ENCODE measurements at places on chromosomes 3 and 15. TPM values are rescaled to one million over a fixed set of nuclear protein-coding genes. Genes with fewer than 3 reads are reported as not detected.
A peak's percentile ranks its signal among the peaks of the same experiment; 100 is the strongest.

The CLSTN2 gene
- not detected for total RNA-seq

The GHSR gene
- not detected for total RNA-seq

The FSIP1 gene
- total RNA-seq = 0.16 TPM

The XCR1 gene
- 0.07 TPM for total RNA-seq

The ACY1 gene
- 64.6 TPM for total RNA-seq

The GOLGA8A gene
- total RNA-seq = 238 TPM

The ULK3 gene
- total RNA-seq = 45.5 TPM

The EEF1AKMT4 gene
- 10.6 TPM for total RNA-seq

The CFAP100 gene
- total RNA-seq = not detected

- H3K4me3 ChIP-seq = no peak overlapping the region
- peak; percentile 14 for DNase-seq
- H3K4me1 ChIP-seq = peaks cover 11% of the 10 kb centered on the region
- H3K27ac ChIP-seq = no peak overlapping the region
- H3K36me3 ChIP-seq = no peaks in the 10 kb centered on the region
Observed at GRCh38 chr3:61483997-61484396, 77.4 kb upstream of the PTPRG start.

- H3K36me3 ChIP-seq = no peaks in the 10 kb centered on the region
- H3K27me3 ChIP-seq = peaks cover 8% of the 10 kb centered on the region
- H3K4me3 ChIP-seq = no peak overlapping the region
- H3K27ac ChIP-seq = no peak overlapping the region
- no peak for DNase-seq
Observed at GRCh38 chr3:65597226-65597951, 441.3 kb downstream of the MAGI1 start.

GRCh38 chr3:188487652-188488051 lies 333.7 kb downstream of the LPP start:
- H3K27ac ChIP-seq = no peak overlapping the region
- H3K27me3 ChIP-seq = no peaks in the 10 kb centered on the region
- no peaks in the 10 kb centered on the region for H3K4me1 ChIP-seq
- H3K4me3 ChIP-seq = no peak overlapping the region
- DNase-seq = no peak

GRCh38 chr15:69415381-69415780 lies 1.2 kb downstream of the KIF23 start:
- peak overlapping the region; percentile 89 for H3K4me3 ChIP-seq
- H3K27me3 ChIP-seq = no peaks in the 10 kb centered on the region
- no peak for DNase-seq

DNA sequence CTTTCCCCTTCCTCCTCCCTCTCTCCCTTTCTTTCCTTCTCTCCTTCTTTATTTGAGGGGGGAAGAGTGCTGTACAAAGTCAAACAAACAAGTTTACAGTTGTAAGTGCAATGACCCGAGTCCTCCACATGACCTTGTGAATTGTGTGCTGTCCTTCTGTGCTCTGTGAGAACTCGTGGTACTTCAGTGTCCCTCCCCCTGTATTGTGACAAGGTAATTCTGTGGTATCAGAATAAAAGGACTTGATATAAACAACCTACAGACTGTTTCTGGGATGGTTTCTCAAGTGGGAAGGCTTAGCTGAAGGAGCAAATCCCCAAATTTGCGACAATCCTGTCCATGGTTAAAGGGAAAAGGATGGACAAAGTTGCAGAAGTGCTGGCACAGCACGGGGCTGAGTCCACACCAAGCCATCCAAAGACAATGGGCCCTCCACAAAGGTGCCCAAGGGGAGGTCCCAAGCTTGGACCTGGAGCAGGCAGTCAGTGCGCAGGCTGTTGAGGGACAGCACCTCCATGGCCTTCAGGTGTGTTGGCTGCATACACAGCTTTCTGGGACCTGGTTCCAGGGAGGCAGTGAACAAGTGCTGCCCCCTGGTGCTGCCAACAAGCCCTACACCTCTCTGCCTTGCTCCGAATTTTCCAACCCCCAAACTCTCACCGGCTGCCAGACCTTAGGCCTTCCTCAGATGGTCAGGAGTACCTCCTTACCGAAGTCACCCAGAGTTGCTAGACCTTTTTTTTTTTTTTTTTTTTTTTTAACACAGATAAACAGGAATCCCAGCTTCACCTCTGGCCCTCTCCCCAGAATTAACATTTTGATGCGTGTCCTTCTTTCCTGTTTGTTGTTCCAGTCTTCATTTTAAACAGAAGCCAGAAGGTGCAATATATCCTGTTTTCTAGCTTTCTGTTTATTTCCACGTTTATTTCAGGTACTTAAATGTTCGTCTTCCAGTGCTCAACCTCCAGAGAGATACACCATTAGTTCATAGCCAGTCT lies 2.6 kb upstream of the APEH start:
- peak overlapping the region; percentile 63 for H3K27ac ChIP-seq
- peak; percentile 59 for DNase-seq
- peaks cover 4% of the 10 kb centered on the region for H3K36me3 ChIP-seq
- peaks cover 16% of the 10 kb centered on the region for H3K4me1 ChIP-seq

GRCh38 chr3:5019411-5020241 lies 40.4 kb downstream of the BHLHE40 start:
- H3K27me3 ChIP-seq = no peaks in the 10 kb centered on the region
- H3K27ac ChIP-seq = peak overlapping the region; percentile 95
- peaks cover 81% of the 10 kb centered on the region for H3K4me1 ChIP-seq
- DNase-seq = peak; percentile 78
- H3K4me3 ChIP-seq = peak overlapping the region; percentile 47
- no peaks in the 10 kb centered on the region for H3K36me3 ChIP-seq

GRCh38 chr3:26574766-26575165 lies 47.8 kb upstream of the LRRC3B start:
- no peaks in the 10 kb centered on the region for H3K27me3 ChIP-seq
- H3K27ac ChIP-seq = no peak overlapping the region
- no peaks in the 10 kb centered on the region for H3K36me3 ChIP-seq
- no peaks in the 10 kb centered on the region for H3K4me1 ChIP-seq
- no peak overlapping the region for H3K4me3 ChIP-seq
- no peak for DNase-seq

GRCh38 chr15:94793641-94794040 lies 562.3 kb downstream of the MCTP2 start:
- no peak for DNase-seq
- H3K27ac ChIP-seq = no peak overlapping the region
- no peak overlapping the region for H3K4me3 ChIP-seq
- no peaks in the 10 kb centered on the region for H3K4me1 ChIP-seq

GRCh38 chr3:13884851-13885703 lies 5.2 kb upstream of the WNT7A start:
- no peak overlapping the region for H3K4me3 ChIP-seq
- H3K27me3 ChIP-seq = peaks cover 37% of the 10 kb centered on the region
- DNase-seq = peak; percentile 41
- no peak overlapping the region for H3K27ac ChIP-seq
- H3K4me1 ChIP-seq = no peaks in the 10 kb centered on the region
- no peaks in the 10 kb centered on the region for H3K36me3 ChIP-seq

GRCh38 chr3:541062-541801 lies 344.7 kb downstream of the CHL1 start:
- no peak overlapping the region for H3K27ac ChIP-seq
- H3K27me3 ChIP-seq = no peaks in the 10 kb centered on the region
- no peak overlapping the region for H3K4me3 ChIP-seq
- H3K36me3 ChIP-seq = no peaks in the 10 kb centered on the region

DNA sequence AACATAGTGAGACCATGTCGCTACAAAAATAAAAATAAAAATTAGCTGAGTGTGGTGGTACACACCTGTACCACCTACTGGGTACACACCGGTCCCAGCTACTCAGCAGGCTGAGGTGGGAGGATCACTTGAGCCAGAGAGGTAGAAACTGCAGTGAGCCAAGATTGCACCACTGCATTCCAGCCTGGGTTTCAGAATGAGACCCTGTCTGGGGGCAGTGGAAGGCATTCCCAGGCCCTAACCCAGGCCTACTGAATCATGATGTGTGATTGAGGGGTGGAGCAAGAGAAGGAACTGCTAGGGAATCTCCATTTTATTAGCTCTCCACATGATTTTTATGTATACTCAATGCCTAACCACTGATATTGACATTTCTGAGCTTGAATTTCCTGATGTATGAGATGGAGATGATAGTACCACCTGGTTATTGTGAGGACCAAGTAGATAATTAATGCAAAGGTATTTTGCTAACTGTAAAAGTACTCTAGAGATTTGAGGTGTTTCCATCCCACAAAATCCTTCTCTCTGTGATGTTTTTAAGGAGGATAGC lies 169.5 kb upstream of the UMPS start:
- H3K4me1 ChIP-seq = no peaks in the 10 kb centered on the region
- H3K36me3 ChIP-seq = no peaks in the 10 kb centered on the region
- H3K27me3 ChIP-seq = peaks cover 30% of the 10 kb centered on the region

GRCh38 chr3:130395331-130395730 lies 49.9 kb downstream of the COL6A5 start:
- no peaks in the 10 kb centered on the region for H3K36me3 ChIP-seq
- H3K4me3 ChIP-seq = no peak overlapping the region
- H3K4me1 ChIP-seq = no peaks in the 10 kb centered on the region
- no peak for DNase-seq
- no peak overlapping the region for H3K27ac ChIP-seq

DNA sequence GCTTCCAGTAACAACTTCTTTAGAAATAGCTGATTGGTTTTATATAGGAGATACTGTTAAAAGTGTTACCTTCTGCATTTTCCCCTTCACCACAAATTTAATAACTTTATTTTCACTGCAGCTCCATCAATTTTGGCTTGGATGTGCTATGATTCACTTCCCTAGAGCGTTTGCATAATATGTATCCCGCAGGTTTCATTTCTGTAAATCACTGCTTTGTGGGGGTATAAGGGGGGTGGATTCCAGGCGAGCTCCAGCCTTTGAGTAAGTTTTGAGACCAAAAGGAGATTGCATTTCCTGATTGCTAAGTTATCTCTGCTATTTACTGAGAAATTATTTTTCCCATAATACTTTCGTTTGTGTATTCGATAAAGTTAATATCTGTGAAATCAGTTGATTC lies 232.6 kb downstream of the TBL1XR1 start:
- H3K4me1 ChIP-seq = peaks cover 2% of the 10 kb centered on the region
- peaks cover 2% of the 10 kb centered on the region for H3K27me3 ChIP-seq
- no peak overlapping the region for H3K4me3 ChIP-seq
- no peak overlapping the region for H3K27ac ChIP-seq

- no peaks in the 10 kb centered on the region for H3K27me3 ChIP-seq
- peaks cover 2% of the 10 kb centered on the region for H3K36me3 ChIP-seq
- H3K27ac ChIP-seq = no peak overlapping the region
- H3K4me3 ChIP-seq = no peak overlapping the region
Observed at GRCh38 chr15:63522225-63522578, 17.8 kb downstream of the USP3 start.

GRCh38 chr15:97059281-97059680 lies 728.8 kb downstream of the NR2F2 start:
- H3K4me3 ChIP-seq = no peak overlapping the region
- no peaks in the 10 kb centered on the region for H3K36me3 ChIP-seq
- no peak overlapping the region for H3K27ac ChIP-seq
- DNase-seq = no peak
- no peaks in the 10 kb centered on the region for H3K4me1 ChIP-seq

DNA sequence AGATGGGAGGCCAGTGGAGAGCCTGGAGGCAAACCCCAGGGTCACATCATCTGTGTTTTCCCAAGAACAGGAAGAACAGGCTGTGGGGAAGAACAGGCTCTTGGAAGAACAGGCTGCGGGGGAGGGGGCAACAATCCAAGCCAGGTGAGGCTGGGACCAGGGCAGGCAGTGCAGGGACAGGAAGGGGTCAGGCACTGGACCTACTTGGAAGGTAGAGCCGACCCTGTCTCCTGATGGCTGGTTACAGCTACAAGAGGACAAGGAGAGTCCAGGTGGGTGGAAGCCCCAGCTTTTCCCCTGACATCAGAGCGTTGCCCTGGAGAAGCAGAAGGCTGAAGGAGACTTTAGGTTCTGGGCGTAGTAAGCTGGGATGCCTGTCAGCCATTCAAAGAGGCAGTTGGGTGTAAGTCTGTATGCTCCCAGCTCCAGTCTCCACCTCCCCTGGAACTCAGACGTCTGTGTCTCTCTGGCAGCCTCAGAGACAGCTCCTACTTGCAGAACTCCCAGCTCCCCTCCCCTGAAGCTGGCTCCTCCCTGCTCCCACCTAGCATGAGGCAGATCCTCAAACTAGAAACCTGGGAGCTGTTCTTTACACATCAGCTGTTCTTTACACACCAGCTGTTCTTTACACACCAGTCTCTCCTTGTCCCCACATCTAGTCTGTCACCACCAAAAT lies 130.9 kb downstream of the DNAJB8 start:
- no peak for DNase-seq
- no peaks in the 10 kb centered on the region for H3K36me3 ChIP-seq
- no peak overlapping the region for H3K4me3 ChIP-seq
- peaks cover 3% of the 10 kb centered on the region for H3K4me1 ChIP-seq
- H3K27me3 ChIP-seq = no peaks in the 10 kb centered on the region
